ENCODE measurements at places on chromosomes 3 and 15.

DNA sequence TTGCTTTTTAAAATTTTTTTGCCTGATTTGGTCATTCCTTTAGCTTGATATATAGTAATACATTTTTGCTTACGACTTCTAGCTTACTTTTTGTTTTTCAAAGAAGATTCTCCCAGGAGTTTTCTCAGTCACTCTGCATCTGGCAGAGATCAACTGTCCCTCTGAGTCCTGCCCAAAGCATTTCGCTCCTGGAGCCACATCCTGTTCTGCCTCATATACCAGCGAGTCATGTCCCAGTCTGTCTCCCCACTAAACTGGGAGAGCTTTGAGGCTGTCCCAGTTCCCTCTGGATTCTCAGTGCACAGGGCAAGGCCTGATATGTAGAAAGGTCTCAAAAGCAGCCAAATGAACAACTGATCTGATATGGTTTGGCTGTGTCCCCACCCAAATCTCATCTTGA lies 326.3 kb downstream of the ARRDC4 start:
- DNase-seq = no peak

DNA sequence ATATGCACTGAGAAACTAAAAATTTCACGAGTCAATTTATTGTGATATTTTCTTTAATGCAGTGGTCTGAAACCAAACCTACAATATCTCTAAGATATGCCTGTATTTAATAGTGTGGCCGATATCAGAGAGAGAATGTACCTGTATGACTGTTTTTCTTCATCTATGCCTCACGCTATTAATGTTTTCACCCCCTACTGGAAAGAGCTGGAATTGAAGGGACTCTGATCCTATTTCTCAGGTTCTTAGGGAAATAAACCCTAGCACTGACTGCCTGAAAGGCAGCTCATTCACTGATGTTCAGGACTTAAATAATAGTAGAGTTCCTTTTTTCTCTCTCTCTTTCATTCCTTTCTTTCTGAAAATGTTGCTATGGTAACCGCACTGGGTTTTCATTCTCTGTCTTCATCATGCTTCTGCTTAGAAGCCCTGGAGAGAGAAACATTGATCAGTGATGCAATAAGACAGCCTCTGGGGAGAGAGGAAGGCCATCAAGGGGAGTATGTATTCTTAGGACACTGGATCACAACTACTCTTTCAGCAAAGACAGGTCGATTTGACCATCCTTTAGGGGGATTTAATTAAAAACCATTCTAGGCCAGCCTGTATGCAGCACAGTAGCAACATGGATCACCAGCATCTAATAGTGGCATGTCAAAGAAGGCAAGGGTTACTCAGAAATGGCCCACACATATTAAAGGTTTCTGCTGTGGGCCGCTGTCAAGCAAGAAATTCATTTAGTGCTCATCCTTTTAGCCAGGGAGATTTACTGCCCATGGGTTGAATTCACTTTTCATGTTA lies 1135.7 kb downstream of the IGSF11 start:
- no peak for DNase-seq

- no peak for DNase-seq
Observed at GRCh38 chr3:94429517-94429916, 366.7 kb downstream of the NSUN3 start.

DNA sequence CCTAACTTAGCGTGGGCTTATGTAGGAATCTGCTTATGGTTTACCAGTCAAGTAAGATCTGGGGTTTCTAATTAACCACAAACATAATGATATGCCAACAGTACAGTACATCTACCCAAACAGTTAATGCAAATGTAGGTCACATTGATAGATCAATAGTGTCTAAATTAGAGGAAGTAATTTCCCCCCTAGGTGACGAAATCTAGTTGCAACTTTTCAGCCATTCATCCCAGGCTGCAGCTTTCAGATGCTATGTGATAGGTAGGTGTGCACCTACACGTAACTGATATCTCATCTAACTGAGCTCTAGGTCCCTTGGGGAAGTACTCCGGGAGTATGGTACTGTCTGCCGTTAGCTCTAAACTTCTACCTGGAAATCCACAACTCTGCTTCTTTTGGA lies 57.2 kb downstream of the CRTC3 start:
- no peak for DNase-seq

DNA sequence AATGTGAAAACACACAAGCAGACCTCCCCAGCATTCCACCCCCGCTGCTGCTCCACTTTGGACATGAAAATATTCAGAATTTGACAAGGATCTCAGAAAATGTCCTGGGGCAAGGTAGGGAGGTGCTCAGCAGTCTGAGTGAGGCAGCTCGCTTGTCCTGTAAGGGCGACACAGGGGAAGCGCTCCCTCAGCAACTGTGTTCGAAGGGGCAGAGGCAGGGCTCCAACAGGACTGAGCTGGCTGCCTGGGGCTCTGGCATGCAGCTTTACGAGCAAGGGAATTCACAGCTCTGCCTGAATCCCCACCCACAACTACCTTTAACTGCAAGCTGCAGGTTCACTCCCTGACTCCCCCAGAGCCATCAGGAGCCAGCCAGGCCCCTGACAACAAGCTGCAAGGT lies 287.0 kb upstream of the LYSMD4 start:
- DNase-seq = no peak

DNA sequence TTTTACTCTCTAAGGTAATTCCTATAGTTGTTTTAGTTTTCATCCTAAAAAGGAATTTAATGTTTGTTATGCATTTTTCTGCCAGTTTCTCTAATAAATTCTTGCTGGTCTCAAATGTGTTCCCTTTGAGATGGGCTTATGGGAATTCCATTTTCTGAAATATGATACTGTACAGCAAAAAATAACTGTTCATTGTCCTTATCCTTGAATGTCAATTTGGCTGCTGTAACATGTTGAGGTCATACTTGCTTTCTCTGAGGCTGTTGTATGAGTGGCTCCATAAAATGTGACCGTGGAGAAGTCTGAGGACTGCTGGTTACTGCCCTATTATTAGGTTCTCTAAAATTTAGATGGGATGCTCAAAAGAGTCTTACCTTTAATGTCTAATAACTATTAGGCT lies 266.5 kb downstream of the ADAMTS17 start:
- DNase-seq = no peak
